Stimulated activated CD4-positive, alpha-beta T cell treated with anti-CD3 and anti-CD28 coated beads, Interleukin-1b, Interleukin-23, amount 100 ng/mL, for 1 hour (primary cell): ENCODE measurements at places on chromosomes 5 and 9.

DNA sequence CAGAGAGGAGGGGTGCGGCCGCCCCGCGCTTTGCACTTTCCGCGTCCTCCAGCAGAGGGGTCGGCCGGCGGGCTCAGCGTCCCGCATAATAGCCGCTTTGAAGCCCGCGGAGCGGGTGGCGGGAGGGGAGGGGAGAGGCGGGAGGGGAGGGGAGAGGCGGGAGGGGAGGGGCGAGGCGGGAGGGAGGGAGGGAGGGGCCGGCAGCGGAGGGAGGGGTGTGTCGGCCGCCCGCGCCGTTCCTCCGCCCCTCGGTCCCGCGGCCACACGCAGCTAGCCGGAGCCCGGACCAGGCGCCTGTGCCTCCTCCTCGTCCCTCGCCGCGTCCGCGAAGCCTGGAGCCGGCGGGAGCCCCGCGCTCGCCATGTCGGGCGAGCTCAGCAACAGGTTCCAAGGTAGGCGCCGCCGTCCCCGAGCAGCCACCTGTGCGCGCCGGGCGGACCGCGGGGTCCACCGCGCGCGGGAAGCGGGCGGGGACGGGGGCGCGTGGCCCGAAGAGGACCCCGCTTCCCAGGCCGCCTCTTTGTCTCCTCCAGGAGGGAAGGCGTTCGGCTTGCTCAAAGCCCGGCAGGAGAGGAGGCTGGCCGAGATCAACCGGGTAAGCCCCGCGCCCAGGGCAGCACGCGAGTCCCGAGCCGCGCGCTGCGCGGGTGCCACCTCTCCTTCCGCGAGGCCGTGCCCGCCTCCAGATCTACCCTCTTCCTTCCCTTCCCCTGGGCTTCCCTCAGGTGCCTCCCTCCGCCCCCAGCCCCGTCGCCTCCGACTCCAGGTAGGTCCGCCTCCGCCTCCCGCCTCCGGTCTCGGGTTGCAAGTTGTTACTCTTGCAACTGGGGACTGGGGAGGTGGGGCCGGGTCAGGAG lies at the start of gene AIF1L:
Gene AIF1L (plus strand): TSS at position 263 of the 857 bp plus-strand sequence. CDS start 99 bp downstream, at position 362.
- DNase-seq, result no peak

- DNase-seq, result no peak
Measured at GRCh38 chr9:18786196-18786595, 246.8 kb downstream of the SAXO1 start.

DNA sequence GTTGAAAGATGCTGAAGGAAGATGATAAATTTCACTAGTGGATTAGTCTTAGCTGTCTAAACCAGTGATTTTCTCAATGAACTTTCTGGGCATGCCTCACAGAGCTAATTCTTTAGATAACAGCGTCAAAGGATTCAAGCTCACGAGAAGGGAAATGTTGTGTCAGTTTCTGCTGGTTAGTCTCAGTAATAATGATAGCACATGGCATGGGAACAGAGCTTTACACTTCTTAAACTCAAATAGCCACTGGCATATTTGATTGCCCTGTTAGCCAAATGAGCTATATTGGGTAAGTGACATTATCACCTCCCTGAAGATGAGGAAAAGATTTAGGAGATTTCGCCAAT lies 139.3 kb upstream of the NR3C1 start:
- DNase-seq, result no peak

DNA sequence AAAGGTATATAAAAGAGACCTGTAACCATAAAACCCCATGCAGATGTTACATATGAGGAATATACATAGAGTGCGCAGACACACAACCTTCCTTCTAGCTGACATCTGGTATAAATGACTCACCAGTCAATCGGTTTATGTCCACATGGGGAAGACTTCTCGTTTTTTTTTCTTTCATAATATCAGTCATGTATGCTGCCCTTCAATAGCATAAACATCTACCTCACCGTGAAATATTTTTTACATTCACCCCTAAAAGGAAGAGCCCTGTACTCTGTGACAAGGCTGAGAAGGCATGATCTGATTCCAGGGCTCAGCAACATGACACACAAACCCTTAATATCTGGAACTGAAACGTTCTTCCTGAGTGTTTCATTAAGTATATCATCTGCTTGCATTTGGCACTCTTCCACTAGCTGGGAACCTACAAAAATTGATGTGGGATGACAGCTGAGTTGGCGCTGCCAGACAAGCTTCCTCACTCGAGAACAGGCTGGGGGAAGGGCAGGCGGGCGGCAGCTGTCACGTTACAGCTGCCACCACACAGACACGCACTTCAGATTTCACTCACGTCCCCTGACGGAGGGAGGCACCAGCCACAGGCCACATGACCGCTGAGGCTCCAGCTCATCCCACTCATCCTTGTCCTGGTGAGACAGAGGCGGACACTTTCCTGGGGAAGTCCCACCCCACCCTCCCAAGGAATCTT lies 74.2 kb downstream of the SHB start:
- DNase-seq, result no peak

- no peak for DNase-seq
Measured at GRCh38 chr9:132369421-132369820, 14.6 kb upstream of the SETX start.

- no peak for DNase-seq
Measured at GRCh38 chr5:77312413-77312812, 101.9 kb downstream of the PDE8B start.

- DNase-seq, result no peak
Measured at GRCh38 chr5:73265641-73266040, 92.6 kb downstream of the TMEM174 start.

DNA sequence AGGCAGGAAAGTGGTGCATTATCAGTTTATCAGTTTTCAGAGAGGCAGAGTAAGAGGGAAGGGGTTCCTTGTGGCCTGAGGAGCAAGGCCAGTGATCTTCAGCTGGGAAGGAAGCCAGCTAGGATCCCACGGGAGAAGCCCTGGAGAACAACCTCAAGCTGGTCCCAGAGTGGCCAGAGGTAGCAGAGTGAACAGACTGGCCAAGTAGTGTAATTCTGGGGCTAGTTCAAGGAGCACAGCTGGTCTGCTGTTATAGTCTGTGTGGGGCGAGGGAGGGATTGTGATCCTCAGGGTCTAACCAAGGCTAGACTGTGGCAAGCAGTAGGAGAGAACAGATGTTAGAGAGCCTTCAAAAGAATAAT lies 164.6 kb downstream of the CARTPT start:
- DNase-seq, result no peak

DNA sequence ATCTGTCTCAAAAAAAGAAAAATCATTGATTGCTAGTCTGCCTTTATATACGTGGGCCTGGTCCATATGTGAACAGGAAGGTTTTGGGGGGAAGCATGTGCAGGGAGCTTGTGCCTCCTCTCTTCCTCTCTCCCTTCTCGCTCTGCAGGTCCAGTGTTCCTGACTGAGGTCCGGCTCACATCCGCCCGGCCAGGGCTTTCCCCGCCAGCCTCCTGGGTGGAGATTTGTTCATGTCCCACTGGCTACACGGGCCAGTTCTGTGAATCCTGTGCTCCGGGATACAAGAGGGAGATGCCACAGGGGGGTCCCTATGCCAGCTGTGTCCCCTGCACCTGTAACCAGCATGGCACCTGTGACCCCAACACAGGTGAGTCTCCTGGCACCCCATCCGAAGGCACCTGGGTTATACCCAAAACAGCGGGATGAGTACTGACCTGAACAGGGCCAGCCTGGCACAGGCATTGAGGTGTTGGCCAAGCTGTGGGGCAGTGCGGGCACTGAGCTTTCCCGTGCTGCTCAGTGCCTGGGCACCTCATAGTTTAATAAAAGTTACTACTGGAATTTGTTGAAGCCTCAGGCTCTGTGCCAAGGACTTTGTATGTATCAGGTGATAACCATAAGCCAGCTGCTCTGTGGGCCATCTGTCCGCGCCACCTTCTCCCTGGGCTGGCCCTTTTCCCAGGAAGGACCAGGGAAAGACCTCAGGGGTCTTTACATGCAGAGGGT lies 39.4 kb upstream of the AIF1L start:
- DNase-seq, result no peak

DNA sequence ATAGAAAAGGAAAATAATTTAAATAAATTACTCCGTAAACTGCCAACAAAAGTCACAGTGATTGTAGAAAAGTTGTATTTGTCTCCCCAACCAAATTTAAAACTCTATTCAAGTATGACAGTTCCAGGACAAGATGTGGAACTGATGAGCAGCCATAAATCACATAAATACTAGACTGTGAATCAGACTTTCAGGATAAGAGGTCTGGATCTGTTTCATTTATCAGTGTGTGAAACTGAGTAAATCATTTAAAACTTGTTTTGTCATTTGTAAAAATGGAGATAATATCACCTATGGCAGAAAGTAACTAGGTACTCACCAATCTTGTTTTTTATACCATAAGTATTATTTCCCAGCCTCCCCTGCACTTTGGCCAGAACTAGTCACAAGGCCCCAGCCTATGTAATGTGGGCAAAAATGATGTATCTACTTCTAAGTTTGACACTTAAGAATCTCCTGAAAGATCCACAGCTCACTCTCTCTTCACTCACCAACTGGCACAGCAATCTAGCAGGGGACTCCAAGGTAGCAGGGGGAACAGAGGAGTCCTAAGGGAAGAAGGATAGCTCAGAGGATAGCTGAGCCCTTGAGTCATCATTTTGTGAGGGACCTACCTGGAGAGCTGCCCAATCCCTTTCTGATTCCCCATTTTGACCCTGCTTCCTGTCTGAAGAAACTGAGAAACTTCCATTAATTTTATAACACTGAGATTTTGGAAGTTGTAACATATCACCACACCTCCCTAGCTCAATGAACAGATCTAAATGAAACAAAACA lies 31.6 kb downstream of the TMEM161B start:
- no peak for DNase-seq

- no peak for DNase-seq
Measured at GRCh38 chr5:35477911-35478310, 139.8 kb upstream of the SPEF2 start.

DNA sequence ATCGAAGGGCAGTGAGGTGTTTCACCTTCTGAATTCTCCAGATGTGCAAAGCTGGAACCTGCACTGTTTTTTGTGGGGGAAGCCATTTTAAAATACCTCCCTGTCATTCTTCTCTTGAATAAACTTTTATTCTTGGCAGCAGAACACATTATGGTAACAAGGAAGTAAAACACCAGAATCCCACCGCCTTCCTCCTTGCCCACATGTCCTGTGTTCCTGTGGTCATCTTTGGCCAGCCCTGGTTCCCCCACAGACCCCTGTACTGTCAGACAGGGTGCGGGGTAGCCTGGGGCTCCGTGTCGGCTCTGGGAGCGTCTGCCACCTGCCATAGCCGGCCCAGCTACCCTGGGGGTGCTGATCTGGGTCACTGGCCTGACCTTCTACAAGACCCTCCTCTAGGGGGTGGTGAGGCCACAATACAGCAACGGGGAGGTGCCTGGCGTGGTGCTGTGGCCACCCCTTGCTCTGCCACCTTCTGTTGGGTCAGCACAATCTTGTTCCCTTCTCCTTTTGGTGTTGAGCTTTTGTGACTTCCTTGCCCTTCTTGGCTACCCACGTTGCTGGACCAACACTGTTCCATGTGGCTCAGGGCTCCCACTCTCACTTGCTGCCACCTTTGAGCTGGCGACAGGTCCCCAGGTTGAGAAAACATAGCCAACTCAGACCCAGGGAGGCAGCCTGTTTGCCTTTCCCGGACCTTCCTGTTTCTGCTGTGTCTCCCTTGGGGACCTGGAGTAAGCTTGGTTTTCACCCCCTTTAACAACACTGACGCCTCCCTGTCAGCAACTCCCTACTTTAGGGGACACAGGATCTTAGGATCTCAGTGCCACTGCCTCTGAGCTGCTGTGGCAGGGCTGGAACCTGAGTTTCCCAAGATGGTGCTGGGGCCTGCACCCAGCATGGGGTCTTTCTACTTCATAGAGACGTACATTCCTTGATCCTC lies 4.8 kb downstream of the WNK2 start:
- DNase-seq, result no peak

- no peak for DNase-seq
Measured at GRCh38 chr9:35598866-35599590, 6.0 kb upstream of the TESK1 start.

GRCh38 chr5:140295414-140295813 lies 7.5 kb downstream of the PFDN1 start:
- no peak for DNase-seq
